ENCODE measurements at places on chromosomes 7 and 10. TPM values are rescaled to one million over a fixed set of nuclear protein-coding genes. Genes with fewer than 3 reads are reported as not detected.

DNA sequence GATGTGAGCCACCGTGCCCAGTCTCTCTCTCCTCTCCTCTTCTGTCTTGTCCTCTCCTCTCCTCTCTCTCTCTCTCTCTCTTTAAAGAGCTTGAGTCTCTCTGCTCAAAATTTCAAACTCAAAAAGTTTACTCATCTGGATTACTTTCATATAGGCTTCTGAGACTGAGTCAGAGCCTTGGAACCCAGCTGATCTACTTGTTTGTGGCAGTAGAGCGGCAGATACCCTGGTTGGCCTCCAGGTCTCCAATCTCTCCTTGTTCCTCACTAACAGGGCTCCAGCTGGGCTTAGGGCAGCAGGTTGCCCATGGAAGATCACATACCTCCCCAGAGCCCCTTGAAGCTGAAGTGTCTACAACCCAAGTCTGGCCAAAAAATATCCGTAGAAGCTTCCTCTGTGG is 51.0 kb downstream of the HHEX start:
- peak; percentile 63 for DNase-seq

GRCh38 chr7:155815332-155816191 is 3.3 kb upstream of the SHH start:
- DNase-seq = peak; percentile 25

Gene SPDYE5
- total RNA-seq = not detected

Gene SLC16A12
- total RNA-seq = not detected

DNA sequence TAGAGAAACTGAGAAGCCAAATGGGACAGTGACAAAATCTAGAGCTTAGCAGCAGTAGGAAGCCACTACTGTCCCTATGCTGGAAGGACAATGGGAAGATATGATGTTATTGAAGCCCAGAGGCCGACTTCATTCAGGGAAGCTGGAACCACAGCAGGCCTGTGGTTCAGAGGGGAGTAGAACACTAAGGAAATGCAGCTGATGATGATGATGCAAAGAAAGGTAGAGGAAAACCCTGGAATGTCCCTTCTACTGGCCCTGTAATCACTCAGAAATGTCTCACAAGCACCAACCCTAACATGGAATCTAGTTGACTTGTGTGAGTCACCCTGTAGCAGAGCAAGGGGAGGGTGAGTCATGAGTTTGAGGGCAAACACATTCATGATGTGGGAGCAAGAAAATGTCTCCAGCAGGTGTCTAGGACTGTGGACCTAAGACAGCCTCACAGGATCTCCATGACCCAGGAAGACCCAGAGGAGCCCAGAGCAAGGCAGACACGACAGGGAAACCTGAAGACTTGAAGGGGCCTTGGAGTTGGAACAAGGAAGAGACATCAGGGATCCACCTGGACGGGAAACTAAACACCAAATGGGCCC is 37.0 kb upstream of the LRRC17 start:
- DNase-seq = peak; percentile 99

DNA sequence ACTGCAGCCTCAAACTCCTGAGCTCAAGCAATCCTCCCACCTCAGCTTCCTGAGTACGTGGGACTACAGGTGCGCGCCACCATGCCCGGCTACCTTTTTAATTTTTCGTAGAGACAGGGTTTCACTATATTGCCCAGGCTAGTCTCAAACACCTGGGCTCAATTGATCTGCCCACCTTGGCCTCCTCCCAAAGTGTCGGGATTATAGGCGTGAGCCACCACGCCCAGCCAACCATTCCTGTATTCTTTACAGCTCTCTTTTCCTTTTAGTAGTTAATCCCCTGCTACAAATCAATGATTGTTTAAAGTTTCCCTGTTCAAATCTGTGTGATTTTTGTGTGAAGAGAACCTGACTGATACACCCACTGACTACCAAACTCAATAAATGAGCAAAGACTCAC is 75.4 kb upstream of the SVIL start:
- no peak for DNase-seq

DNA sequence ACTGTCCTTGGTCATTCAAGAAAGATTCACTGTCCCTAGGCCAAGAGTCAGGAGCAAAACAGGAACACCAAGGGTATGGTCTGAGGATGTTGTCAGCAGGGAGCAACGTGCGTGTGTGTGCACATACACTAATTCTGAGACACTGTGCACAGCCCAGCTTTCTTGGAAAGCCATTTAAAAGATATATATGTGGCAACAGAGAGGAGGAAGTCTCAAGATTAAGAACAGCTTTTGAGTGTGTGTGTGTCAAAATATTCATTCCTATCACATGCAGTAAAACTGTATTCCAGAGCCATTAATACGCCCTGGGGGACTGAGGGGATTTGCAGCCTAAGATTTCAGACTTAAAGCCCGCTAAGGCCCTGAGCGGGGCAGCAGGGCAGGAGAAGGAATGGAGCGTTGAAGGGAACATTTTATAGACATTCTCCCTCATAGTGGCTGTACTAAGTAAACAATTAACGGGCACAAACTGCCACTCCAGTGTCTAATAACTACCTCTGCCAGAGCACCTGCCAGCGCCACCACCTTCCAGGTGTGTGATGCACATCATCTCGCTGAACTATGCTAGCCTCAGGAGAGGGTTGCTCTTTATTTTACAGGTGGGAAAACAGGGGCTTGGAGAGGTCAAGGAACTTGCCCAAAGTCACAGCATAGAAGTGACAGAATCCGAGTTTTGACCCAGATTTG is 2.0 kb downstream of the NOD1 start:
- DNase-seq = no peak

DNA sequence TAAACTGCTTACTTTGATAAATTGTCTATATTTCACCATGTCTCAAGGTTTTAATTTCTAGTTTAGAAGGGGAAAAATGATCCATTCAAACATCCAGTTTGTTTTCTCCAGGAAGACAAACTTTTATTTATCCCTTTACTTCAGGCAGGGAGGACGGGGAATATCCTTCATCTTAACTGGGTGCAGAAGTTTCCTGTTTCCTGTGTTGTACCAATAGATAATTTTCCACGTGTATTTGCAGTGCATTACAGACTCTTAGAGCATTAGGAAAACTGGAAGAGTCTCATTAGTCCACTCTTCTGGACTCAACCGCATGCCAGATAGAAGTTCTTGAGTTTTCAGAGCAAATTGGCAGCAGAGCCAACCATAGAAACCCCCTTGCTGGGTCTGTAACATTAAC is 39.4 kb upstream of the PIP4K2A start:
- DNase-seq = no peak

Gene CRTAC1
- not detected for total RNA-seq

Gene ASB10
- total RNA-seq = not detected

- peak; percentile 64 for DNase-seq
Measured at GRCh38 chr10:118504467-118505205, 90.8 kb downstream of the PRLHR start.

Gene FGL2
- total RNA-seq = not detected

Gene LRRC27
- total RNA-seq = 5.1 TPM

GRCh38 chr7:4712281-4713182 is 30.4 kb downstream of the FOXK1 start:
- peak; percentile 56 for DNase-seq

GRCh38 chr10:133592716-133593115 is 27.3 kb upstream of the SYCE1 start:
- DNase-seq = no peak

Gene TUBAL3
- not detected for total RNA-seq

- no peak for DNase-seq
Measured at GRCh38 chr7:157708919-157709295, 372.1 kb downstream of the DNAJB6 start.

DNA sequence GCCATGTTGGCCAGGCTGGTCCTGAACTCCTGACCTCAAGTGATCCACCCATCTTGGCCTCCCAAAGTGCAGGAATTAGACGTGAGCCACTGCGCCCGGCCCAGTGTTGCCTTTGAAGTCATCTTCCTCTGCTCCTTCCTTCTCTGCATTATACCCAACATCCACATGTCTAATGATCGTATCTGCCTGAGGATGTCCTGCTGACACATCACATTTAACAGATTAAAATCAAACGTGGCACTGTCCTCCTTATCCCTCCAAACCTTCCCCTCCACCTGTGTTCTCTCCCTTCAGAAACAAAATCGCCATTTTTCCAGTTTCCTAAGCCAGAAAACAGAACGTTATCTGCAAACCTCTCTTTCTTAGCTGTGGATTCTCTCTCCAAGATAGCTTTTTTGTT is 8.4 kb upstream of the SDK1 start:
- DNase-seq = no peak

Gene MOGAT3
- total RNA-seq = not detected

GRCh38 chr10:32333849-32334248 is 13.1 kb downstream of the EPC1 start:
- DNase-seq = no peak

GRCh38 chr10:23433701-23434100 is 5.2 kb upstream of the OTUD1 start:
- no peak for DNase-seq

Gene FKBP6
- not detected for total RNA-seq

Gene NUTM2D
- total RNA-seq = 0.81 TPM

Gene ODAD2
- total RNA-seq = 15.6 TPM

GRCh38 chr10:91879515-91880170 is 29.6 kb downstream of the FGFBP3 start:
- no peak for DNase-seq

Gene MPP7
- total RNA-seq = 0.87 TPM

- no peak for DNase-seq
Measured at GRCh38 chr7:46775776-46776175, 806.1 kb downstream of the TNS3 start.

Gene ASB15
- not detected for total RNA-seq

DNA sequence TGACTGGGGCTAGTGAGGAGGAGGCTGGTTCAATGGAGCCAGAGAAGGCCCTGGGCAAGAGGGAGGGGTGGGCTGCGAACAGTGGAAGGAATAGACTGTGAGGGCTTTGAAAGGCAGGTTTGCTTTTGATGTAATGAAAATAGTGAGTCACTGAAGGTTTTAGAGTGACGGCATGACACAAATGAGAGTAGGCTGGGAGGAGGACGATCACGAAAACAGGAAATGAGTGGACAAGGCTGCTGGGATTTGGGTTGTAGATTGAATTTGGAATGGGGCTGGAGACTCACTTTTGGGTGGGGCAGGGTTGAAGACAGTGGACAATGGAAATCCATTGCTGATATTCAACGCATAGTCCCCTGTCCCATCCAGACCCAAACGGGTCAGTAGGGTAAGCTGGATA is 139.6 kb downstream of the CDH23 start:
- no peak for DNase-seq

GRCh38 chr7:8491544-8492489 is 58.4 kb downstream of the NXPH1 start:
- DNase-seq = no peak

Gene RALA
- total RNA-seq = 43.9 TPM

- DNase-seq = no peak
Measured at GRCh38 chr7:39271402-39271801, 293.7 kb downstream of the POU6F2 start.

- DNase-seq = no peak
Measured at GRCh38 chr7:126398851-126399529, 853.8 kb downstream of the GRM8 start.

- DNase-seq = no peak
Measured at GRCh38 chr7:76225379-76225778, 23.7 kb downstream of the SRRM3 start.

Gene GIMAP7
- not detected for total RNA-seq

DNA sequence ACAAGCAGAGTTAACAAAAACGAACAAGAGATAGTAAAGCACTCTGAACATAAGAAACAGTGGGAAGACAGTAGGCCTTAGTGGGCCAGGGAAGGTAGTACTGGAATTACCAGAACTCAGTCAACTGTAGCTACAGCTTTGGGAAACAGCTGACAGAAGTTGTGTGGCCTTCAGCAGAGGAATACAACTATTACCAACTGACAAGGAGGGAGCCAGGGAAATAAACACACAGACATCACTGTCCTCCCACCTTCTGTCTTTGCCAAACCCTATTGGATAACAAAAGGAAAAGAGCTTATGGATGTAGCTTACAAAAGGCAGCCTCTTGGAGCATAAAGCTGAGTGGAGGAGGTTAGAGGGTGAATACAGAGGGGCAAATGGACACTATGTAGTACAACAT is 15.4 kb downstream of the MICU1 start:
- no peak for DNase-seq

GRCh38 chr7:30070052-30070451 is 41.8 kb downstream of the PLEKHA8 start:
- DNase-seq = no peak

DNA sequence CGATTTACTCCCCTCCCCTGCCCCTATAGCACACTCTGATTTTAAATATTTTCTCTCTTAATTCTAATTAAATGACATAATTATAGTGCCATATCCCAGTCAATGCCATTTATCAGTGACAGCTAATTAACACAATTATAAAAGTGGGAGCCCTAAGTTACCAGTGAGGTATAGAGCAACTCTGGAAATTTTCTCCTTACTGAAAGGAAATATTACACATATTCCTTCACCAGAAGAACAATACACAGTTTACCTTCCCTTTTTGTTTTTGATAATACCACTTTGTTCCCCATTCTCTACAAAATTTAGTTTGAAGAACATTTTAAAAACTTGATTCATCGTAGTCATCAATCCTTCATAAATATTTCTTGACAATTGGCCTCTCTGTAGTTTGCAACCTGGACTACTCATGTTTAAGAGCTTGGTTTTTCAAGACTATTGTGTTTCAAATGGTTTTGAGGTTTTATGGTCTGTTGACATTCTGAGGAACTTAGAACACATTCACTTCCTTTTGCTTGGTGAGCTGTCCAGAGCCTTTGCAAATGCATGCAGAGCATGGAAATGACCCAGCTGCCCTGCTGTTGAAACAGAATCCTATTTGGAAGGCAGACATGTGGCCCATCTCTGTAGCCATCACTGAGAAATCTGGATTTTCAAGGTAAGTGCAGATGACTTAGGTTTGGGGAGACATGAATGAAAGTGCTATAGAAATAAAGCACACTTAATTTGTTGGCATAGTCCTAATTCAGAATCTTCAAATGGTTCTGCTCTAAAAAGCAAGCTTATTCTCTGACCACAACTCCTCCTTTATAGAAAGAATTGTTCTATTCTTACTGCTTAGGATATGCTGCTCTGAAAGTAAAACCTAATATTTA is at the start of gene GPR141:
Gene GPR141 (plus strand): TSS at position 521 of the 875 bp plus-strand sequence. CDS start 56,628 bp downstream, outside the sequence.
- no peak for DNase-seq

Gene MYO1G
- not detected for total RNA-seq

Gene SMARCD3
- 28.0 TPM for total RNA-seq

Data from HFFc6 (cell line).